A673 (cell line): ENCODE measurements at places on chromosomes 5 and 9. TPM values are rescaled to one million over a fixed set of nuclear protein-coding genes. Genes with fewer than 3 reads are reported as not detected.

Gene CENPK
- 57.4 and 58.6 TPM in 2 replicates for total RNA-seq

- H3K4me1 ChIP-seq, result no peaks in the 10 kb centered on the region
- no peaks in the 10 kb centered on the region for H3K36me3 ChIP-seq
Observed at GRCh38 chr9:1048231-1048619, 1.9 kb upstream of the DMRT2 start.

DNA sequence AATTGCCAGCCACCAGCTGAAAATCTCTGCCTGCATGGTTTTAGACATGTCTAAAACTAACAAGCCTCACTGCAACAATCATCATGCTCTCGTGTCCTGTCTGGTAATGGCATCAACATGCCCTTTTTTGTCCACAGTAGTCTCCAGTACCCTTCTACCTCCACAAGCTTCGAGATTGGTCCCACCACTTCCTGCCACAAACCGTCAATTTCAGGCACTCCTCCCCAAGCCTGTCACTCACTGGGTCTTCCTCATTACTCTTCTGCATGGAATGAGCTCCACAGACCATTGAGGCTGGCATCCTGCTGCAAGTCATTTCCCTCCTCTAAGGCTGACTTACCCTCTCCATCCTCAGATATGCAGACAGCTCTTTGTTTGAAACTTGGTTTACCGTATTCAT, 9.0 kb downstream of the LPAR1 start:
- H3K27me3 ChIP-seq, result no peaks in the 10 kb centered on the region
- H3K4me3 ChIP-seq, result no peak overlapping the region
- H3K36me3 ChIP-seq, result peaks cover 4% of the 10 kb centered on the region
- H3K4me1 ChIP-seq, result peaks cover 42% of the 10 kb centered on the region

- no peaks in the 10 kb centered on the region for H3K4me1 ChIP-seq
- H3K27me3 ChIP-seq, result no peaks in the 10 kb centered on the region
- H3K36me3 ChIP-seq, result no peaks in the 10 kb centered on the region
Observed at GRCh38 chr9:17021387-17021970, 113.4 kb upstream of the CNTLN start.

- no peaks in the 10 kb centered on the region for H3K27me3 ChIP-seq
- no peaks in the 10 kb centered on the region for H3K36me3 ChIP-seq
- peaks cover 14% of the 10 kb centered on the region for H3K4me1 ChIP-seq
- no peak overlapping the region for H3K4me3 ChIP-seq
Observed at GRCh38 chr5:17893026-17893635, 258.9 kb downstream of the TAF11L14 start.

GRCh38 chr5:96199713-96200183, 233.3 kb downstream of the PCSK1 start:
- DNase-seq, result no peak
- H3K4me3 ChIP-seq, result no peak overlapping the region
- no peaks in the 10 kb centered on the region for H3K36me3 ChIP-seq
- no peaks in the 10 kb centered on the region for H3K4me1 ChIP-seq
- H3K27ac ChIP-seq, result no peak overlapping the region

- no peak for DNase-seq
- H3K27ac ChIP-seq, result no peak overlapping the region
- H3K4me3 ChIP-seq, result no peak overlapping the region
- no peaks in the 10 kb centered on the region for H3K27me3 ChIP-seq
- H3K4me1 ChIP-seq, result no peaks in the 10 kb centered on the region
Observed at GRCh38 chr9:22722492-22722891, 275.9 kb downstream of the DMRTA1 start.

DNA sequence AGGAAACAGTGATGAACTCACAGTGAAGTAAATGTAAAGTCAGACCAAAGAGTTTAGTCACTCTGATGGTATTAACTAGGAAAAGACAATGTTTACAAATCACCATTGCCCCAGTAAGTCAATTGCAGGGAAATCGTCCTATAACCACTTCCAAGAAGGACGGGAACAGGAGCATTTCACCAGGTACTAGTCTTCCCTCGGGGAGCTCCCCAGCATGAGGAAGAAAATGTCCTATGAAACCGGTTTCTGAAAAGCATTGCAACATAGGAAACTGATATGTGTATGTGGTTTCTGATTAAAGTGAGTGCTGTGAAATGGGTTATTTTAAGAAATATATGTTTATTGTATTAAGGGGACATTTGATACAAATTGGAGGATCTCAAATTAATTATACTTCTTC, 626.7 kb upstream of the ADAMTS16 start:
- no peaks in the 10 kb centered on the region for H3K27me3 ChIP-seq
- H3K4me3 ChIP-seq, result no peak overlapping the region
- no peaks in the 10 kb centered on the region for H3K36me3 ChIP-seq
- no peaks in the 10 kb centered on the region for H3K4me1 ChIP-seq

DNA sequence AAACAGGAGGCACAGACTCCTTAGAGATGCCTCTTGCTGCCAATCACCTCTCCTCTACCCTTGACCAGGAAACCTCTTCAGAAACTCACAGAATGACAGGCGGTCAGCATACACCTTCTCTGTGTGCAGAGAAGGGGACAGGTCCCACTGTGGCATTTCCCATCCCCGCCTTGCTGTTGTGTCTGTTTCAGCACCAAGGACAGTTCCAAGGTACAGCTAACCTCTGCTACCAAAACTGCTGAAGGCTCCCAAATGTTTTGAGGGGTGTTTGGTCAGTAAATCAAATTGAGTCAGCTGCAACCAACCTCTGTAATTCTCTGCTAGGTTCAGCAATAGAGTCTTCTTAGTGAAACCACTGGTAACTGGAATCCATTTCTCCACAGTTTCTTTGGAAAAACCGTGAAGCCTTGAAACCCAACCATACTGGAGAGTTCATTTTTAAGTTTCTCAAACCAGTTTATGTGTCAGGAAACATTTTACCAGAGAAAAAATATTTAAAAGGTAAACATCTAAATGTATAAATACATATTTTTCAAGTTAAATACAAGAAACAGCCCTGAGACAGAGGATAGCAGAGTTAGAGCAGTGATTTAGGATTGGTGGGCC, 122.0 kb downstream of the DRD1 start:
- no peak overlapping the region for H3K27ac ChIP-seq
- peak; percentile 47 for DNase-seq
- H3K27me3 ChIP-seq, result no peaks in the 10 kb centered on the region
- no peak overlapping the region for H3K4me3 ChIP-seq
- no peaks in the 10 kb centered on the region for H3K4me1 ChIP-seq

Gene UBE2QL1
- 0.74 and 2.6 TPM in 2 replicates for total RNA-seq

DNA sequence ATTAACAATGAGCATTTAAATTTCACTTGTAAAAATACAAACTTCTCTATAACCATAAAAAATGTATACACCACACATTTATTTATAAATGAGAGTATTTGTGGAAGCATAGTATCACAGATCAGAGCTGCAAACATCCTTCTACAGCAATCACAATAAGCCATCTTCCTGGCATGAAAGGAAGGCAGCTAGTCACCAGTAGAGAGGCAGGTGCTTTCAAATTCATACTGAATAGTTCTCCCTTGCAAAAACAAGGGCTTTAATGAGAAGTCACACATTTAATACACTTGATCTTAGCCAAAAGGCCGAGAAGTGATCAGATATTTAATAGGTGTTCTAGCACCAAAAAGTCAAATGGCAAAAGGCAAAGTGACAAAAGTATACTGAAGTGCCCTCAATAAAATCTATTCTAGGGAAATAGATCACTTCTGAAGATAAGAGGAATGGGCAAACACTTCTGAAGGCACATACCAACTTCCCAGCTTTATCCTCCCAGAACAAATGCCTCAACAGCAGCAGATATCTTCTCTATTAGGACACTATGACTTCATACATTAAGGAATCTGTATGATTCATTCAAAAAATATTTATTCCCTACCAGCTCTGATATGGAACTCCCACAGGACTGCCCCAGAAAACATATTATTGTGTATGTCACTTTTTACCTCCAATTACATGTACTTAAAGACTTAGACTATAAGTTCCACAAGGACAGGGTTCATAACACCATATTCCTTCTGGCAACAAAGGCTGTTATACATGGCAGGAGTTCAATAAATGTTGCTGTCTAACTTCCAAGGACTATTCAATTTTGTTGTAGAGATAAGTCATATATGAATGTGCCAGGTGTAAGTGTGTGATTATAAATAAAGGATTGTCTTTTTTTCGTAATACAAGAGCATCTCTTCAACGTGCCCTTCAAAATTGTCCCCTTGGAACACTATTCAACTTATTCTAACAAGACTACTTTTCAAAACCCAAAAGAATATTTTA, 31.7 kb downstream of the MAPKAP1 start:
- peaks cover 3% of the 10 kb centered on the region for H3K4me1 ChIP-seq
- no peaks in the 10 kb centered on the region for H3K27me3 ChIP-seq
- H3K36me3 ChIP-seq, result no peaks in the 10 kb centered on the region
- no peak overlapping the region for H3K4me3 ChIP-seq
- no peak overlapping the region for H3K27ac ChIP-seq

DNA sequence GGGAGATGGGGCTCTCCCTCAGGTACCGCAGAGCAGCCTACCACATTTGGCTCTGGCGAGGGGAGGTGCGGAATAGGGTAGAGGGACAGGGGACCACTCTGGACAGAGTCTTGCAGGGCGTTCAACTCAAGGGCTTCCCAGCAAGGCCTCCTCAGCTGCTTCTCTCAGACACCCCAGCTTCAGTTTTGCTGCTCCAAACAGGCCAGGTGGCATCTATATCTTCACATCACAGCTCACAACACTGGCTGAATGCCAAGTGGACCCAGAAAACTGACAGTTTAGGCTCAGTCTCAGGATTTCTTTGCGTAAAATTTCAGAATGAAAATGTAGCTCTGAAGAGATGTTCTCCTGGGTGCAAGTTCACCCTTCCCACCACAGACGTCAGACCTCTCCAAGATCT, 592.6 kb upstream of the ADAMTS16 start:
- no peak for DNase-seq
- H3K4me3 ChIP-seq, result no peak overlapping the region
- H3K27me3 ChIP-seq, result no peaks in the 10 kb centered on the region
- H3K4me1 ChIP-seq, result no peaks in the 10 kb centered on the region

GRCh38 chr9:18327121-18327520, 146.8 kb upstream of the ADAMTSL1 start:
- H3K4me3 ChIP-seq, result no peak overlapping the region
- no peak overlapping the region for H3K27ac ChIP-seq
- no peaks in the 10 kb centered on the region for H3K4me1 ChIP-seq
- H3K36me3 ChIP-seq, result no peaks in the 10 kb centered on the region

DNA sequence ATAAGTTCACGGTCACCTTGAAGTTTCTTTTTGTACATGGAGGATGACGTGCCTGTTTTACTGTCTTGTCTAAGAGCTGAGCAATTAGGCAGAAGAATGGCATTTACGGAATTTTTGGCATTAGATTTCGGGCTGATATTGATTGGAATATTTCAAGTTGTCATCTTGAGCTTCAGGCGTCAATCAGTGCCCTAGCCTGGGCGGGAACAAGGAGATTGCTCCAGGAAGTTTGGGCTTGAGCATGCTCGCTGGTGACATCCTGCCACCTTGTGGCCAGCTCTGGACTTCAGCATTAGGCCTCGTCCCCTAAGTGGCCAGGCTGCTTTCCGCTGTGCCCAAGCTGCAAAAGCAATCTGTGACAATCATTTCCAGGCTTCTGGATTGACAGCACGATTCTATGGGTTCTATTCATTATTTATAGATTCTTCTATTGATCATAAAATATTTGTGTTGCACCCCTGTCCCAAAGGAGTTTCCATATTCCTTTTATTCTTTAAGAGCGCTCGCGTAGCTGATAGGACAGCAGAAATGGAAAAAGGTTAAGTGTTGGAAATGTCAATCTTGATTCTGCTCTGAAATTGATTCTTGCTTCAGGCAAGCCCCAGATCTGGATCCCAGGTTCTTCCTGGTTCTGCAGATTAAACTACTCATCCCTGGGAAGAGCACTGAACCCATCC, 79.3 kb downstream of the SLC28A3 start:
- no peak overlapping the region for H3K4me3 ChIP-seq
- H3K27ac ChIP-seq, result no peak overlapping the region
- H3K27me3 ChIP-seq, result no peaks in the 10 kb centered on the region
- DNase-seq, result peak; percentile 82
- H3K36me3 ChIP-seq, result no peaks in the 10 kb centered on the region

DNA sequence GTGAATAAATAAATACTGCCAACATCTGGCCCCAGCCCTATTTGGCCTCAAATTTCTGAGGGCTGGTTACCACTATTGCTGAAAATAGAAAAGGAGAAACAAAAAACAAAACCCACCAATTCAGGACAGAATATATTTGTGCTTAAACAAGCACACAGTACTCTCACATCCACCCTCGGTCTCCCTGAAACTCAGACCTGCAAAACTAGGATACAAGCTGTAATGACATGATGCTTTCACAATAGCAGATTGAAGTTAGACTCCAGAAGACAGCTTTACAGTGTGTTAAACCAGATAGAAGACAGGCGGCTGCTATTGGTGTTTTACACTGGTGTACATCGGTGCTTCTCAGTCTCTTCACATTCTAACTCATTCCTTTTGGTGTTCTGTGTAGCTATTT, 214.9 kb upstream of the DMRT1 start:
- no peaks in the 10 kb centered on the region for H3K4me1 ChIP-seq
- peaks cover 10% of the 10 kb centered on the region for H3K27me3 ChIP-seq
- no peaks in the 10 kb centered on the region for H3K36me3 ChIP-seq
- DNase-seq, result no peak
- H3K27ac ChIP-seq, result no peak overlapping the region

DNA sequence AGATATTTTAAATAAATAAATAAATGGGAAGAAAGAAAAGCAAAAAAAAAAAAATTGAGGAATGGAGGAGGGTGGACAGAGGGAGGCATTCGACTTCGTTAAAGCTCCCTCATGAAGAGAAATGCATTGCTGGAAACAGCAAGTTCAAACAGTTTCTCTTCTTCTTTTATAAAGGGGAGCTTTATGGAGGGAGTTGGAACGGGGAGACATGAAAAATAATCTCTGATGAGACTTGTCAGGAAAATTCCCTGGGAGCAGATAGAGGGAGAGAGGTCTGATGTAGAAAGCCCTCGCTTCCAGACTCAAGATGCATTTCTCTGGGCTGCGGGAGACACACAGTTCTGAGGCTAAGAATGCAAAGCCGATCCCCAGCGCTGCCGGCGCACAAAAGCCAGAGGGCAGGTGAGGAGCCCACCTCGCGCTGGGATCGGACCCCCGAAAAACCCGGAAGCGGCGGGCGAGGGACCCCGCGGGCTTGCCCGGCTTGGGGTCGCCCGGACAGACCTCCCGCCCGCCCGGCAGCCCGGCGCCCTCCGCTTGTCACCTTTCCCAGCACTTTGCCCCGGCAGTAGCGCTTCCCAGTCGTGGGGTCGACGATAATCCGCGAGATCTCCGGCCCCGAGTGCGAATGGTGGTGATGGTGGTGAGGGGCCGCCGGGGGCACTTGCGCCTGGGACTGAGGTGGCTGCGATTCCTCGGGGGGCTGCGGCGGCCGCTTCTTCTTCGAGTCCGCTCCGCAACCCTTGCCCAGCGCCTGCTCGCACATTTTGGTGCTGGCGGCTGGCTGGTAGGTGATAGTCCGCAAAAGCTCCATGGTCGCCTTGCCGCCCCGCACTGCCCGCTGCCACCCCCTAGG, 512 bp downstream of the PLK2 start:
- H3K36me3 ChIP-seq, result no peaks in the 10 kb centered on the region
- H3K27me3 ChIP-seq, result peaks cover 24% of the 10 kb centered on the region
- peak overlapping the region; percentile 54 for H3K4me3 ChIP-seq
- no peak overlapping the region for H3K27ac ChIP-seq
- peak; percentile 17 for DNase-seq

Gene SIT1
- not detected in 2 replicates for total RNA-seq

- no peak overlapping the region for H3K4me3 ChIP-seq
- peaks cover 16% of the 10 kb centered on the region for H3K4me1 ChIP-seq
- peak; percentile 56 for DNase-seq
- no peaks in the 10 kb centered on the region for H3K27me3 ChIP-seq
Observed at GRCh38 chr5:132260714-132261551, 3.4 kb downstream of the PDLIM4 start.
